Aortic smooth muscle cell (primary cell): ENCODE measurements at places on chromosomes 13 and 19. TPM values are rescaled to one million over a fixed set of nuclear protein-coding genes. Genes with fewer than 3 reads are reported as not detected.

The GARIN5A gene
- 0.26 TPM in 1 of 2 replicates, not detected in the other for total RNA-seq

The OR2Z1 gene
- not detected in 2 replicates for total RNA-seq

The ZNF491 gene
- total RNA-seq, result 3.0 and 5.0 TPM in 2 replicates

The PEAK3 gene
- not detected in 2 replicates for total RNA-seq

The LAIR1 gene
- not detected in 2 replicates for total RNA-seq

The LYPD5 gene
- 0.31 and 0.40 TPM in 2 replicates for total RNA-seq

The OXGR1 gene
- not detected in 2 replicates for total RNA-seq

The OR7D2 gene
- 0.06 TPM in 1 of 2 replicates, not detected in the other for total RNA-seq

The MYPOP gene
- 0.53 and 1.1 TPM in 2 replicates for total RNA-seq

The HNRNPA1L2 gene
- total RNA-seq, result 3.8 and 5.1 TPM in 2 replicates

The STOML3 gene
- not detected in 2 replicates for total RNA-seq

The SBK3 gene
- 0.19 TPM in 1 of 2 replicates, not detected in the other for total RNA-seq

The IFNL1 gene
- not detected in 2 replicates for total RNA-seq

The TIMM50 gene
- total RNA-seq, result 50.5 and 68.8 TPM in 2 replicates

The SLC10A2 gene
- total RNA-seq, result not detected in 2 replicates

The C19orf85 gene
- total RNA-seq, result not detected in 2 replicates

The KCNN4 gene
- 10.4 and 12.2 TPM in 2 replicates for total RNA-seq

The ARRDC2 gene
- total RNA-seq, result 12.2 and 32.4 TPM in 2 replicates

The RGS9BP gene
- 0.26 and 0.31 TPM in 2 replicates for total RNA-seq

The FAM216B gene
- under 0.01 TPM in 1 of 2 replicates, not detected in the other for total RNA-seq

The SLC25A23 gene
- 6.1 and 7.9 TPM in 2 replicates for total RNA-seq

The FCER2 gene
- total RNA-seq, result not detected in 2 replicates

The KCNK6 gene
- total RNA-seq, result 9.2 and 19.6 TPM in 2 replicates

The HSH2D gene
- not detected in 2 replicates for total RNA-seq

The ZNF709 gene
- 2.5 and 2.6 TPM in 2 replicates for total RNA-seq

The KLF5 gene
- total RNA-seq, result 0.12 and 0.26 TPM in 2 replicates

The CDC34 gene
- 63.0 and 74.1 TPM in 2 replicates for total RNA-seq

The NCLN gene
- total RNA-seq, result 33.0 and 41.5 TPM in 2 replicates

The KLK13 gene
- not detected in 2 replicates for total RNA-seq
